WTC11 (cell line): ENCODE measurements at places on chromosomes 16 and 17. TPM values are rescaled to one million over a fixed set of nuclear protein-coding genes. Genes with fewer than 3 reads are reported as not detected.
A peak's percentile ranks its signal among the peaks of the same experiment; 100 is the strongest.

Gene SLX4
- 16.3 to 18.0 TPM (median 16.7 TPM) in 3 replicates for total RNA-seq

Gene DEXI
- 33.7 to 42.1 TPM (median 37.7 TPM) in 3 replicates for total RNA-seq

GRCh38 chr16:79155904-79156303 is 444.6 kb downstream of the MAF start:
- no peak for DNase-seq

GRCh38 chr17:83072600-83073358 is 6.6 kb upstream of the METRNL start:
- no peak for DNase-seq

DNA sequence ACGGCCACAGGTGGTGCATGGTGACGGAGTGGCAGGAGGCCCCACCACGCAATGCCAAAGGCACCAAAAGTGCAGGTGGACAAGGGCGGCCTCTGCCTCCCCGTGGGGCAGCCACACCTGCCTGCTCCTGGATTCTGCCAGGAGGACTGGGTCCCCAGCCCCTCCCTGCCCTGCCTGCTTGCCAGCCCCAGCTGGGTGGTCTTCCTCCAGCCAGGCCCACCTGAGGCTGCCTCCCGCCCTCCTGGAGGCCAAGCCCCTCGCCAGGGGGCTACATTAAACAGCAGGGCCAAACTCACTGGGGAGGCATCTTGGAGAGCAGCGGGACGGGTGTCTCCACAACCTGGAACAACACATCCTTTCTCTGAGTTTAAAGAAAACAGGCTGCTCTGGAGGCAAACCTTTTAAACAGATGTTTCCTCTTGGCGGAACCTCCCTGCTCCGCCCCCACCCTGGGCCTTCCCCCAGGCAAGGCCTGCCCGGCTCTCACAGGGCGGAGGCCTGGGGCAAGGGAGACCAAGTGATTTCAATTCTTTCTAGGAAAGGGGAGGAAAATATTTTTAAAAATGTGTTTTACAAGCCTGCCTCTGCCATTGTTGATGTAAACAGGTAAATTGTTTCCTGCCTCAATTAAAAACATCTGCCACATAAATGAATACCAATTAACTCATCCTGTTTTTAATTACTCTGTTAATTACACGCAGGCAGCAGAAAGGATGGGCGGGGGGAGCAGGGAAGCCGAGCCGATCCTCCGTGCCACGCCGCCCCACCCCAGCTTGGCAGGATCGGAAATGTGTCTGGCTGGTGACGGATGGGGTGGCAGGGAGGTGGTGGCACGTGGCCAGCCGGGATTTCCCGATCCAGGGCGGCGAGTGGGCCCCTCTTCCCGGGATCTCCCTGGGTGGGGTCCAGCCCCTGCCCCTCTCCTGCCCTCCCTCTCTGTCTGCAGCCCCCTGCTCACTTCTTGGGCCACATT is 54.4 kb upstream of the PABPN1L start:
- no peak for DNase-seq

DNA sequence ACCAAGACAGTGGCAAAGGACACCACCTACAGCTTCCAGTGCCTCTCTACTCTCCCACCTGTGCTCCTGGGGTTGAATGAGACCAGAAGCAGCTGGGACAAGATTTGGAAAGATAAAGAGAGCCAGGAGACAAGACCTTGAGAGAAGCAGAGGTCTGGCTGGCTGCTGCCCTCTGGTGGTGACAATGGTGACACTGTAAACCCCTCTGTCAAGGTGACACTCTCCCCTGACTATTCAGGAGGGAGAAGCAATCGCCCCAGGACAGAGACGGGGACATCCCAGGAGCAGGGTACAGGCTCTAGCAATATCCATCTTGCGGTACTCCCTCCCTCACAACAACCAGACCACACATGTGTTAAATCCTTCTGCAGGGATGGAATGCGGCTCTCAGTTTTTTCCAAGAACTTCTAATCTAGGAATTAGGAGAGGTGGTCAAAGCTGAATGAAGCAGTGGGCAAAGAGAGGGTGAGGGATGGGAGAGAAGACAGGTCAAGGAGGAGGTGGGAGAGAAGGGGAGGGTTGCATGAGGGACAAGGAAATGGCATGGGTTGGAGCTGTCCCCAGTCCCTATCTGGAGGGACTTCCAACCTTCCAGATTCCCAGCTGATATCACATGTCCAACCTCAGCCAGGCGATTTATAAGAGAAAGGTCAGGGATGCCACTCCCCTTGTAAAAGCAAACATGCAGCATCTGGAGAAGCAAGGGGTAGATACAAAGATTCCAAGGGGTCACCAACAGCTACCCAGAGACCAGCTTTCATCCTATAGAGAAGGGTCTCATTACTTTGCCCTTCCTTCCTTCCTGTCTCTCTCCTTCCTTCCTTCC is 2.9 kb downstream of the PHOSPHO1 start:
- DNase-seq, result peak; percentile 89

Gene CTF1
- total RNA-seq, result 1.4 to 1.9 TPM (median 1.6 TPM) in 3 replicates

DNA sequence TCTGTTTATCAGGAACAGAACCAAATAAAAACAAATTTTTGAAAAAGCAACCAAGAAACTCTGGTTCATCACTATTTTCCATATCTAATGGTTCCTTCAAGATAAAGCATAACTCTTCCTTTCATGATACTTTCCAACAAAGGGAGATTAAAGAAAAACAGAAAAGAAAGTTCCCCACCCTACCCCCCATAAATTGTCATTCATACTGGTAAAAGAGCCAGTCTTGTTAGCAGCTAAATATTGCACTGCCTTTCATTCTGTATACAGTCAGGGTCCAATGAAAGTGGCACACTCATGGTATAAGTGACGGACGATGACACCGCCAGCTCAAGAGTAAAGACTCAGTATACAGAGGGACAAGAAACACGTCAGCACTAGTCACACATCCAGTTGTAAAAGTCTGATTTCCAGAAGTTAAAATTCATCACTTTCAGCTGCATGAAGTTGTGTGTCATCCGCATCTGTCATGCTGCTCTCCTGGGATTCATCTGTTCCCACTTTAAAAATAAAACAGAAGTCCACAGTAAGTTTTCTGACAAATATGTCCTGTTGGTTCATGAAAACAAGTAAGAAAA is 68.5 kb downstream of the CDC27 start:
- DNase-seq, result no peak

DNA sequence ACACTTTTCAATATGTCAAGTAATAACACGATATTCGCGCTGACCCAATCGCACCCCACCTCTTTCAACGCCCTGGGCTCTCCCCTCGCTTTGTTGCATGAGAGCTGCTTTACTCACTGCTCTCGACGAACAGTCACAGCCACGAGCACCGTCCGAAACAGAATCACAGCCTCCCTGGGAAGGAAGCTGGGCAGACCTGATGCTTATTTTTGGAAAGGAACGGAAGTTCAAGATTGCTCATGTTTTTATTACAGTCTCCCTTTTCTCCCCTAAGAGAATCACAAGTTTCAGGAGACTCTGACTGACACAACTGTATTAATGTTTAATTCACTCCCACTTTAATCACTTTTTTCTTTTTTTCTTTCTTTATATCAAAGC is 67.8 kb downstream of the ANKRD11 start:
- DNase-seq, result no peak

DNA sequence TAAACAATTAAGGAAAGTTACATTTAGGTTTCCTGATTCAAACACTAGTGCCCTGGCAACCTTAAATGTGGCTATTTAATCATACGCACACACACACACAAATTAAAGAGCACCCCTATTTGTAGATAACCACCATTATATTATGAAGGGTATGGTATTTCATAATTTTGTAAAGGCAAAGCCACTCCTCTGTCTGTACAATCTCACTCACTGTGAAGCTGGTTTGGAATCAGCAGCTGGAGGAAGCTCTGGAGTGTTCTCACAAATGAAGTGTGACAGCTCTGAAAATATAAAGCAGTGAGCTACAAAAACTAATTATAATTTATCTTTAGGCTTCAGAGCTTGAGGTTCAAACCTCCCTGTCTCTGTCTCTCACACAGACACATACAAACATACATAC is 57.9 kb upstream of the KCNJ16 start:
- DNase-seq, result no peak

- peak; percentile 5 for DNase-seq
Observed at GRCh38 chr16:84482001-84482891, 22.2 kb downstream of the MEAK7 start.

Gene FBXL19
- 79.0 to 84.9 TPM (median 84.3 TPM) in 3 replicates for total RNA-seq

- DNase-seq, result no peak
Observed at GRCh38 chr16:49439050-49439449, 65.4 kb downstream of the C16orf78 start.

Gene RNF157
- total RNA-seq, result 11.2 to 15.1 TPM (median 13.7 TPM) in 3 replicates

Gene KRTAP16-1
- not detected in 3 replicates for total RNA-seq

Gene CSH2
- total RNA-seq, result not detected in 3 replicates

GRCh38 chr17:78434455-78435329 is 56.2 kb downstream of the PGS1 start:
- DNase-seq, result no peak

Gene FBXL16
- 22.7 to 28.6 TPM (median 27.3 TPM) in 3 replicates for total RNA-seq

DNA sequence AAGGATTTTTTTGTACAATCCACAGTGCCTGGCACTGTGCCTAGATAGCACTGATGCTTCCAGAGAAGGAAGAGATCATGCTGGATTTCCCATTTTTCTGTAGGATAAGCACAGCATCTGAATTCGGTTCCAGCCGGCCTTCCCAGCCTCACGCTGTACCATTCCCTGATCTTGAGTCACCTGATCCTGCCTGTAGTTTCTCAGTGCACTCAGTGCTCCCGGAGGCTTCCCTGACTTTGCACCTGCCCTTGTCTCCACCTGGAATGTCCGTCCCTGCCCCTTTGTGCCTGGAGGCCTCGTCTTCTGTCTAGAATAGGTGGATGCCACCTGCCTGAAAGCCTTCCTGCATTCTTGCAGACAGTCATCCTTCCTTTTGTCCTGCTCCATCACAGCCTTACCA is 179.9 kb downstream of the CCDC182 start:
- DNase-seq, result no peak

- DNase-seq, result no peak
Observed at GRCh38 chr17:36727577-36727976, 126.2 kb downstream of the MRM1 start.

Gene IRX5
- total RNA-seq, result 0.35 to 0.48 TPM (median 0.44 TPM) in 3 replicates

Gene ZNF19
- total RNA-seq, result 3.3 to 4.3 TPM (median 3.5 TPM) in 3 replicates

Gene MT1A
- total RNA-seq, result 0.94 to 2.8 TPM in 2 of 3 replicates, not detected in the other

DNA sequence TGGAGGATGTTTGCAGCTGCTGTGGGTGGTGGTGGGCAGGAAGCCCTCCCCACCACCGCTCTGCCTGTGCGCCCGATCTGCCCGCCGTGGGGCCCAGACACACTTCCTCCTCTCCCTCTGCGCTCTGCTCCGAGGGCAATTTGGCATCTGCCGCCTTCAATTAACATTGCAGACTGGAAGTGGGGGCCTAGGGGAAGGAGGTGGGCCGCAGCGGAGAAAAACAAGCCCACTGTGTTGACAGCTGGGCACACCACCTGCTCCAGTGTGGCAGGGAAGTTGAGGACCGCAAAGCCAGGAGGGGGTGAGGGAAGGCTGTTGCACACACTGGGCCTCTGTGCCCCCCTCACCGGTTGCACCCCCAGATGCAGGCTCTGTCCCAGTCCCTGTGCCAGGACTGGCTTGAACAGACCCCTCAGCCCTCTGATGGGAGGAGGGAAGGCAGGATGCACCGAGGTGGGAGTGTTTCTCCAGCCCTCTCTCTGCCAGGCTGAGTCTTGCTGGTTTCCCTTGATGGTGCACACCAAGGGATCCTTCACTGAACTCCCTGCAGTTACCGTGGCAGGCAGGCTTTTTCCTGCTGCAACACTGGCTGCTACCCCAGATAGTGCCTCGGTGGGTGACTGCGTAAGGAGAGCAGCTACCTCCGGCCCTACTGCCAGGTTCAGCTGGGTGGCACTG is 72.8 kb upstream of the MED9 start:
- DNase-seq, result no peak

Gene VWA3A
- total RNA-seq, result 0.11 TPM in 1 of 3 replicates, not detected in the others

Gene UNK
- total RNA-seq, result 35.0 to 37.8 TPM (median 35.4 TPM) in 3 replicates

- no peak for DNase-seq
Observed at GRCh38 chr17:14395255-14395654, 94.4 kb downstream of the HS3ST3B1 start.

GRCh38 chr17:77440560-77440981 is 299.8 kb downstream of the SEC14L1 start:
- DNase-seq, result no peak

Gene MYH4
- not detected in 3 replicates for total RNA-seq

Gene VEZF1
- 43.1 to 43.8 TPM (median 43.3 TPM) in 3 replicates for total RNA-seq

DNA sequence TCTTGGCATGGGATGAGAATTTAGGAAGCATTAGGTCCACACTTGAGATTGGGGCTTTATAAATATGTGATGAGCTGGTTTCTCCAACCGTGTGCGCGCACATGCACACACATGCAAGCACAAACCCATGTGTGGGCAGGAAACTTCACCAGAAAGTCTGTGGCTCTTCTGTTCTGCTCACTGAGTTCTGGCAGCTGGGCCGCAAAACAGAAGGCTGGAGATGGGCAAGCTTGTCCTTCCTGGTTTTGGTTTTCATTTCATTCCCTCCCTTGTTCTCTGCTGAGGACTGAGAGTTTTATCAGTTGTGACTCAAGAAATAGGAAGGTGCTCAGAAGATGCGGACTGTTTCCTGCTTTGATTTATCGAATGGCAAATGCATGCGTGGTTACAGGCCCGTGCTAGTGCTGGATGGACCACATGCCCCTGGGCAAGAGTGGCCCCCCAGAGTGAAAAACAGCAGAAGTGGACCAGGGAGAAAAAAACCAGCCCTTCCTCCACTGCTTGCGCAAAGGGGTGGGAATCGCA is 14.1 kb downstream of the MAP3K14 start:
- DNase-seq, result no peak

DNA sequence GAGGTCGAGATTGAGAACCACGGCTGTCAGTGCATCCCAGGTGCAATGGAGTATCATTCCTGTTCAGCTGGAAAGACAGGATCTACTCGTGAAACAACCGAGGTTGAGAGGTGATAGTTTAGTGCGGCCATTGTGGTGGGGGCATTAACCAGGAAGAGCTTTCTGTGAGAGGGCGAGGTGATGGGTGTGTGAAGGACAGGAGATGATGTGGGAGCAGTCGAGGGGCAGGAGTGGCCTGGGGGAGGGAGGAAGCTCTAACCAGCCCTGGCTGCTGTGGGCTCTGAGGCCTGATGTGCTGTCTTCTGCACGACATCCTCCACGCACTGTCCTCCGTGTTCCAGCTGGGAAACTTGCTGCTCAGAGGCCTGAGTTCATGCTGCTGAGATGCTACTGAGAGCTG is 22.0 kb downstream of the GOSR2 start:
- no peak for DNase-seq

- no peak for DNase-seq
Observed at GRCh38 chr16:5059386-5060072, 6.2 kb downstream of the C16orf89 start.

DNA sequence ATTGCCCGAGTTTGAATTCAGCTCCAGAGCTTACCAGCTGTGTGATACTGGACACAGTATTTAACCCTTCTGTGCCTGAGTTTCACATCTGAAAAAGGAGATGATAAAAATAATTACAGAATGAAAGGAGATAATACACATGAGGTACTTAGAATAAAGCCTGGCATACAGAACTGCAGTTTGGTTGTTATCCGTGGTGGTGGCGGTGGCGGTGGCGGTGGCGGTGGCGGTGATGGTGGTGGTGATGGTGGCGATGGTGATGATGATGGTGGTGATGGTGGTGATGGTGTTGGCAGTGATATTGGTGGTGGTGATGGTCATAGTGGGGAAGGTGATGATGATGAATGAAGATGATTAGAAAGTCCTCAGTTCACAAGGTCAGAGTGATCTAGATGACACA is 57.2 kb downstream of the ABCC1 start:
- no peak for DNase-seq

Gene DPEP3
- 1.6 to 2.7 TPM (median 2.5 TPM) in 3 replicates for total RNA-seq
